ENCODE measurements at places on chromosomes 7 and 10.

GRCh38 chr7:16026253-16027020, 340.0 kb upstream of the MEOX2 start:
- DNase-seq = no peak

DNA sequence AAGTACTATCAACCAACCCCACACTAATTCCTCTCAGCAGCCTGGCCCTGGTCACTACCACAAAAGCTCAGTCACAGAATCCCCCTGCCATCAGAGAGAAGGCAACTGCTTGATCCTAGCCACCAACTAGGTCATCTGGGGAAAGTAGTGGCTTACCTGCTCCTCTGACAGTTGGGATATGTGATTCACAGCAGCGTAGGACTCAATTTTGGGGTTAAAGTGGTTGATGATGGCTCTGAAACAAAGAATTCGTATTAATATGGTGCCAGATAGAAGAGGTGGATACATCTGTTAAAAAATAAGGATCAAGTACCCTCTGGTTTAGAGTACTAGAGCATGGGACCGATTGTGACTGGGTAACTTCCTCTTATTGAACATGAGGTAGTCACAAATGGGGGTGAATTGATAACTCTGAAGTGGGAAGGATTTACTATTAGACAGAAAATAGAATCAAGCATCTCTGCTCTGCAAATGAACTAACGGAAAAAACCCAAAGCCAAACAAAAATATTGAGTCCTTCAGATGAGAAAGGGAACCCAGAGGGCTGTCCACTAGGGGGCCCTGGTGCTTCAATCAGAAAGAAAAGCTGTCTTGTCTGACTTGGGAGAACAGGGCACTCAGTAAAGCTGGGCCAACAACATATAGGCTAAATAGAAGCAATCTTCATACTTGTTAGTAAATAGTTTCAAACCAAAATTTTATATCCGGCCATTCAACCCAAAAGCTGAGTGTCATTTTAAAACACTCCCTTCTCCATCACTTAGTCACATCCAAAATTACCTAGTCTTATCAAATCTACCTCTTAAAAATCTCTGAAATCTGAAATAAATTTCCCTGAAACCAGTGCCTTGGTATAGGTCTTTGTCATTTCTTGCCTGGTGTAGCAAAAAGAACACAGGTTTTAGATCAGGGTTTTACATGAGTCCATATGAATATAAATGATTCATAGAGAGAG, 45.9 kb upstream of the KCNIP2 start:
- DNase-seq = peak; percentile 63

DNA sequence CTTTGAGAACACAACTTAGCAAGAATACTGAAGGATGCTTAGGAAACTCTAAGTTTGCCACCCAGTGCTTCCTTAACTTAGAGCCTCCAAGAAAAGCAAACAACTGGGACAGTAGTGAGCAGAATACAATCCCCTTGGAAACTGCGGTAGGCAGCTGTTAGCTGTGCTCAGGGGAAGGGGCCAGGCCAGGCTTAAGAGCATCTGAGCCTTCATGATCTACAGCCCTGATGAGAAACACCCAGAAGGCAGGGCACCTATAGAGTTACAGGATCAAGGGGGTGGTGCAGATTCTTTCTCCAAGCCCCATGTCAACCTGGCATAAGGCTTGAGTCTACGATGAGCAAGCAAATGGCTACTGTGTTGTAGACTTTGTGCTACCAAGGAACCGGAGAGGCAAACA, 51.4 kb upstream of the DLG5 start:
- DNase-seq = no peak

- no peak for DNase-seq
Measured at GRCh38 chr10:10958041-10958440, 59.6 kb upstream of the CELF2 start.

DNA sequence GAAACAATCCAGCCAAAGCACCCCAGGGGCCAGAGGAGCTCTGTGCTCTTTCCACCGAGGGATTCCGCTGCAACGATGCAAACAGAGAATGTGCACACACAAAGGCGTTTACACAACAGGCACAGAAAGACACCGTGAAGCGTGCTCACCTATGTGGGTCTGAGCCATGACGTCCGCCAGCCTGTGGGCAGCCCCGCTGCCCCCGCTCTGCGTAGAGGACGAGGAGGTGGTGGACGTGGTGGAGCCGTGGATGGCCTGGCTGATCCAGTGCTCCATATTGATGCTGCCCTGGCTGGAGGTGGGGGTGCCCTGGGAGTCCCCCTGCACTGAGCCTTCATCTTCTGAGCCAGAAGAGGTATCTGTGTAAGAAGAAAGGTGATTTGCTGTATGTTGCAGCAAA, 266.8 kb downstream of the DIP2C start:
- no peak for DNase-seq

GRCh38 chr7:75920431-75921161, 5.6 kb downstream of the POR start:
- peak; percentile 25 for DNase-seq

DNA sequence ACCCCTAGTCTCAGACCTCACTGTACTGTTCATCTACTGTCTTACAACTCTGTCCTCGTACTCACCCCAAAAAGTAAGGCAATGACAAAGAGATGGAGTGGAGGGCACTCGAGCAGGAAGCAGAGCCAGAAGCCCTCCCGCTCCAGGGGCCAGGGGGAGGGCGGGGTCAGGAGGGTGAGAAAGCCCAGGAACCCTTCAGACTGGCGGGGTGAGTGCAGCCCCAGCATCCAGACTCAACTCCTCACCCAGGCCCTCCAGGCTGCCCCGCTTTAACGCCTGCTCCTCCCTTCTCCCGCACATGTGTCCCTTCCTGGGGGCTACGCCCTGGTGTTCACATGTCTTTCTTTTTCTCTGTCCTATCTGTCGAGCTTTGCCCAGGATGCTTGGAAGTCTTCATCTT, 66.1 kb downstream of the CALML3 start:
- no peak for DNase-seq

GRCh38 chr7:73395538-73396503, 37.8 kb upstream of the FZD9 start:
- no peak for DNase-seq

DNA sequence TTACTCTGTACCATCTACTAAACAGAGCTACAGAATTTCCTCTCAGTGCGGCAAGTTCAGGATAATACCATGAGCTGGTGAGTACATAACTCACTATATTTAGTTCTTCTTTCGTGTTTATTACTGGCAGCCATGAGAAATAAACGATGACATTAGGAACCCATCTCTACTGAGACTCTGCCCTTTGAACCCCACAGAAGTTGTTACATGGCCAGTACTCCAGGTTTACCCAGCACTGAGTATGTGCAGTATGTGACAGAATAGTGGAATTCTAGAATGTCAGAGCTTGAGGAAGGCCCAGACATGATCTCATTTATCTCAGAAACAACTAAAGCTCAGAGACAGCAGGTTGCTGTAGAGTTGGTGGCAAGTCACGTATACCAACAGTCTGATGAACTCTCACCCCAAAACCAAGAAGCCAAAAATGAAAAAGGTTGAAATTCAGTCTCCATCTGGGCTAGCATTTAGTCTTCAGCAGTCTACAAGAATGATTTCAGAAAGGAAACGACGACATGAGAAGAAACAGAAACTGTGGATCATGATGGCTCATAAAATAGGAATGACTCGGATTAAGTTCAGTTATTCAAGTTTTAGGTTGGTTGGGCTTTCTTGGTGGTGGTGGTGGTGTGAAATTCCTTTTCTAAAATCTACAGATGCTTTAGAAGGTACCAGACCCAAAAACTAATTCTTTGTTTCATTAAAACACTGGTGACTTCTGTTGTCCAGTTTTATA, 78.5 kb downstream of the SORBS1 start:
- DNase-seq = no peak

DNA sequence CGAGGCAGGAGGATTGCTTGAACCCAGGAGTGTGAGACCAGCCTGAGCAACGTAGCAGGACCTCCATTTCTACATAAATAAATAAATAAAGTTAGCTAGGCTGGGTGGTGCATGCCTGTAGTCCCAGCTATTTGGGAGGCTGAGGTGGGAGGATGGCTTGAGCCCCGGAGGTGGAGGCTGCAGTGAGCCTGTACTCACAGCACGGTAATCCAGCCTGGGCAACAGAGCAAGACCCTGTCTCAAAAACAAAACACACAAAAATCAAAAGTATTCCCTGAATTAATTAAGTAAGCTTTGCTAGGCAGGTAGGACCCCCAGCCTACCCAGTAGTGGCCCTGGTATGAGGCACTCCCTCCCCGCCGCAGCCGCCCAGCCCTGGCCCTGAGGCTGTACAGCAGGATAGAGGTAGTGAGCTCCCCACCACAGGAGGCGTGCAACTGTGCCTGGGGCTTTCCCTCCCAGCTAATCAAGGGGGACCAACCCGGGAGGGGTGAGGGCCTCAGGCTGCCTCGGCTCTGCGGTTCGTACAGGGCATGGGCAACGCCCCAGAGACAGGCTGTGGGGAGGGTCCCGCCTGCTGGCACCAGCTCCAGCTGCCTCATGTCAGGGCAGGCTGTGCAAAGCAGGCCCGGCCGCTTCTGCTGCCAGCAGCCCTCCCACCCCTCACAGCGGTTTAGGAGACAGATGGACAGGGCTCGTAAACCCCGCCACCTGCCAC, 1.0 kb upstream of the CYP2W1 start:
- DNase-seq = no peak

- DNase-seq = no peak
Measured at GRCh38 chr7:70720191-70720873, 411.6 kb upstream of the GALNT17 start.

DNA sequence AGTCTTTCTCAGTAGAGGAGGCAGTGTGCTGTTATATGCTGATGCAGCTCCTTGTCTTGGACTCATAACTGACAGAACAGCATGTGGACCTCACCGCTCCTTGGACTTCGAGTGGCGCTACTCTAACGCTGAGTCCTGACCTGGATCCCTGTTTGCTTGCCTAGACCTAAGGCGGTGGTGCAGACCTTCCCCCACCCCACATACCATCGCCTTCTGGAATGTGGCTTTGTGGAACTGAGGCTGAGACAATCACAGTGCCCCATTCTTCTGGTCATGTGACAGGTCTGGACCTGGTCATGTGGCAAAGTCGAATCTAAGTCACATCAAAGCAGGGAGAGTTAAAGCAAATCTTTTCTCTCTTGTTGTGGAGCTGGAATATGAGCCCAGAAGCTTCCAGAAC, 190.7 kb upstream of the MKI67 start:
- DNase-seq = no peak

- DNase-seq = no peak
Measured at GRCh38 chr7:84495128-84495527, 300.5 kb upstream of the SEMA3A start.

DNA sequence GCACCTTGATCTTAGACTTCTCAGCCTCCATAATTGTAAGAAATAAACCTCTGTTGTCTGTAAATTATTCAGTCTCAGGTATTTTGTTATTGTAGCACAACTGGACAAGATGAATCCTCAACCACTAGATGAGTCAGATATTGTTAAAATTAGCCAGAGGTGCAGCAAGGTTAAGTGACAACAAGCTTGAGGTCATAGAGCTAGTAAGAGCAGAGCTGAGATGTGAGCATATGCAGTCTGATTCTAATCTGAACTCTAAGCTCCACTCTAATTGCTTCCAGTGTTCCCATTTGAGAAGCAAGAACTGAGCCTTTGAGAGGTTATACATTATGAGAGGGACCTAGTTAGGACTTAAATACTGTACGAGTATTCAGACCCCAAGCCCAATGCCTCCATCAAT, 93.1 kb downstream of the FZD1 start:
- DNase-seq = no peak
